ENCODE measurements at places on chromosomes 12 and 14.

- DNase-seq, result no peak
Observed at GRCh38 chr12:12267742-12268200, 927 bp upstream of the LRP6 start.

DNA sequence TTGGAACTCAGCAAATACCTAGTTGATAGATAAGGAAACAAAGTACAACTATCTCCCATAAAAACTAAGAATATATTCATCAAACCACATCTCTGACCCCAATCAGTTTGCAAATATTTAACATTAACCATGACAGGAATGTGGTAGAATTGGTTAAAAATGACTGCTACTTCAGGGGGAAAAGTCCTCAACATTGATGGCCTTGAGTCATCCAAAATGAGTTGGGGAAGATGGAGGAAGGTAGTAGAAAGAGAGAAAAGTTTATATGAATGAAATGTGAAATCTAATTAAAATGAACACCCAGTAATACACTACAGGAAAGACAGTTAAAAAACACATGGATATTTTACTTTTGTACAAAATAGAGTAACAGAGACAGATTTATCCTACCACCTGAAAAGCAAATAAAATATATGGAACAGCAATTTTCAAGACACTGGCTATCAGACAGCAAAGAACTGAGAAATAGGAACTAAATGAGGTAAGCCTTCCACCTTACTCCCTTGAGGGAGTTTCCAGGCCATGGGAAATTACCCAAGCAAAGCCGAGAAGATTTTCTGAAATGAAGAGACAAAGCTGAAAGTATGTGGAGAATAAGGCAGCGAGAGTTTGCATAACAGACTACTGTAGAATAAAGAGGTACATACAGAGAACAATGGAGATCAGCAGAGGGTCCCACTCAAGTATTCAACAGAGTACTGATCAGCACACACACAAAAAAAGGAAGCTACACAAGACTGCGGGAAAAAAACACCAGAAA, 49.6 kb downstream of the TC2N start:
- DNase-seq, result no peak

GRCh38 chr14:103745424-103745823, 29.8 kb downstream of the ZFYVE21 start:
- no peak for DNase-seq

DNA sequence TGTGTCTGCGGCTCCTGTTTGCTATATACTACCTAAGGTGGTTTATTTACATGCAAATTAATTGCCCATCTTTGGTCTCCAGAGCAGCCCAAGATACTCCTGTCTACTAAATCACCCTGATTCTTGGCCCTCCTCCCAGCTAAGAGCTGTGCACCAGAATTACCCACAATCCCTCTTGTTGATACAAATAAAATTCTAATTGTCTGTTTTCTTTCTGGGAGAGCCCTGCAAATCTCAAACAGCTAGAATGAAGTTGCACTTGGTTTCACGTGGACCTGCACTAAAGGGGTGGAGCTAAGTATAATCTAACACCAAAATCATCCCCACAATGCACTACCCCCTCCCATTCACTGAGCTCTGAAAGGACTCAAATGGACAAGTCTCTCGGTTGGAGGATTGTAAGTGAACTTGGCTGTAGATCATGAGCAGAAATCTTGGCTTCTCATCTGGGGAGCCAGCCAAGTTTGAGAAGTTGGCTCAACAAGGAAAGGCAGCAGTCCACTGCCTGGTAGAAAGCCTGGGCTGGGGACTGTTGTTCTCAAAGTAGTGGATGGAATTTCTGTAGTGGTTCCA, 6.6 kb downstream of the MAX start:
- no peak for DNase-seq

DNA sequence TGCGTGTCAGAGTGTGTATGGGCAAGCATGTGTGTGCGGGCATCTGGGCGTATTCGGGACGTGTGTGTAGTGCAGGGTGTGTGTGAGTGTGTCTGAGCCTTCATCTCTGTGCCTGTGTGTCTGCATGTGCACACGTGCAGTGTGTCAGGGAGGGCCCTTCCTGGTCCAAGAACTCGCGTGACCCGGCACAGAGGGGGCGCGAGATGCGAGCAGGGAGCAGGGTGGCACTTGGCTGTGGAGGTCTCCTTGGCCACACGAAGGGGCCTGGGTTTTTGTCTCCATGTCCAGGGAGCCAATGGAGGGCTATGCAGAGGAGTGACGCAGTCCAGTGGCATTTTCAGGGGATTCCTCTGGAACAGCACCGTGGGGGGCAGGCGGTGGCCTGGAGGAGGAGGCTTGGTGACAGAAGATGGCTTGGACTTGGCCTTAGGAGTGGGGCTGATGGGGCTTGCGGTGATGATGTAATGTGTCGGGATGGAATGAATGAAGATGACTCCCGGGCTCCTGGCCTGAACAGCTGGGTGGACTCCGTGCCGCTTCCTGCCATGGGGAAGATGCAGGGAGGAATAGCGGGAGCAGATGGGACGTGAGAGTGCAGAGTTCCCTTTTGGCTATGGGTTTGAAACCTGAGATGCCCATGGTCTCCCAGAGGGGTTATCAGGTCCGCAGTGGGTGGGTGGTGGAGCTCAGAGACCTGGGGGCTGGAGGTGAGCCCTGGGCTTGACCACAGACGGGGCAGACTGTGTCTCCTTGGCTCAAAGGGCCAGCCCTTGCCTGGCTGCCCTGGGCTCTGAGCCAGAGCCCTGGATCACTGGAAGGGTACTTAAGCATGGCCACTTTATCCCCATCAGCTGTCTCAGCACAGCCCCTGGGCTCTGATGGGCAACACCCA, 208.3 kb downstream of the PHETA1 start:
- no peak for DNase-seq

GRCh38 chr14:105161964-105162668, 6.5 kb downstream of the JAG2 start:
- no peak for DNase-seq

DNA sequence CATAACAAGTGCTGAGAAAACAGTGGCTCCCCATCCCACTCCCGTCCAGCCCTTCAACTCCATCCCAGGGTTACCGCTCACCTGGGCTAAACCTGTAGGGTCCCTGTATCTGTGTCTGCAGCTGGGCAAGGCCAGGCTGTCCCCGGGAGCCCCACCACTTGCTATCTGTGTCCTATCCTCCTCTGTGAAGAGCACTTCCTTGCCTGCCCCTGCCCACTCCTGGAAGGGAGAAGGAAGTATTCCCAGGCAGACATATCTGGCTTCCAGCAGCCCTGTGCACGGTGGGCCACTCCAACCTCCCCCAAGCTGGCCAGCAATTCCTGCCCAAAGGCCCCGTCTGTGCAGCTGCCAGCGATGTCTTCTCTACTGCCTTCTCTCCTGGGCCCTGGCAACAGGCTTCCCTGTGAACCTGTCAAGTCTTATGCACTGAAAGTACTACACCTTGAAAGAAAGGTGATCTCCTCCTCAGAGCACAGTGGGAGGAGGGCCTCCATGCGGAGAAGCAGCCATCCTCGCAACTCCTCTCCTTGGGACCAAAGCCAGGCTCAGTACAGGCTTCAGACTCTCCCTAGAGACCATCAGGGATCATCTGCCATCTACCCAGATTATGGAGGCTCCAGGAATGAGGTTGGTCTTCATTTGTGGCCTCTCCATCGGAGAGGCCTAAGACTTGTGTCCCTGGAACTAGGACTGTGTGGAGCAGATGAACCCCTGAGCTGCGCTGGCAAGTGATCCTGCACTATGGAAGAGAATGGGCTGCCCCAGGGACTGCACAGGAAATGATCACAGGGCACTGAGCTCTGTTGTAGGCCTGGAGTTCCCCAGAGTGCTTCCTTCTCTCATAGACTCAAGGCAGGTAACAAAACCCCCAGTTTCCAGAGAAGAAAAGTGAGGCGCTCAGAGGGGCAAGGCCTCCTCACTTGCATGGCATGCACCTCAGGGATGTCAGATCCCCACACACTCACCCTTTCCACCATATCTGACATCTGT, 663.6 kb downstream of the BCL11B start:
- no peak for DNase-seq

DNA sequence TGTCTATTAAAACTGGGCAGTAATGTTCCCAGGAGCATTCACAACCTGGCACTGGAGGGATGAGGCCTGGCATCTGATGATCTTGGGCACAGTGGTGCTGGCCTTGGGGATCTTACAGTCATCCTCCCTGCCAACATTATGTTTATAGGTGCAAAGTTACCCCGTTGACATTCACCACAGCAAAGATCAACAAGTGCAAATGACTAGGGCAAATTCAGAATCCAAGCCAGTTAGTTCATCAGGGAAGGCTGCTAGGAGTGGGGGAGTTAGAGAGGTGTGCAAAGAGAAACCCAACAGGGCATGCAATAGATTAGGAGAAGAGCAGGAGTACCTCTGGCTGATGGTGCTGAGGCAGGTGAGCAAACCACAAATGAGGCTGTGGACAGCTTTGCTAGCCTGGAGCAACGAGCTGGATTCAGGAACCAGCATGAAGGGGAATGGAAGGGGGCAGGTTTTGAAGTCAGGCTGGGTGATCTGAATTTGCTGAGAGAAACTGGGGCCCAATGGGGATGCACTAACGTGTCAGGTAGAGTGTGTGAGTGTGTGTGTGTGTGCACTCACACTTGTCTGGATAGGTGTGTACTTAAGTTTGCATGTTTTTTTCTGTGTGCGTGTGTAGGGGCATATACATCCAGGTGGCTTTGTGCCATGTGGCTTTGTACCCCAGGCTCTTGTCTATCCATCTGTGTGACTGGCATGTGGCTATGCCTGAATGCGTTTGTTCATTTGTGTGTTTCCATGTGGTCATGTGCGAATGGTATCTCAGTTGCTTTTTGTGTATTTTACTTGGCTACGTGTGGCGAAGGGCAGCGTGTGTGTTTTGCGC, 1.6 kb downstream of the CISTR start:
- DNase-seq, result no peak

DNA sequence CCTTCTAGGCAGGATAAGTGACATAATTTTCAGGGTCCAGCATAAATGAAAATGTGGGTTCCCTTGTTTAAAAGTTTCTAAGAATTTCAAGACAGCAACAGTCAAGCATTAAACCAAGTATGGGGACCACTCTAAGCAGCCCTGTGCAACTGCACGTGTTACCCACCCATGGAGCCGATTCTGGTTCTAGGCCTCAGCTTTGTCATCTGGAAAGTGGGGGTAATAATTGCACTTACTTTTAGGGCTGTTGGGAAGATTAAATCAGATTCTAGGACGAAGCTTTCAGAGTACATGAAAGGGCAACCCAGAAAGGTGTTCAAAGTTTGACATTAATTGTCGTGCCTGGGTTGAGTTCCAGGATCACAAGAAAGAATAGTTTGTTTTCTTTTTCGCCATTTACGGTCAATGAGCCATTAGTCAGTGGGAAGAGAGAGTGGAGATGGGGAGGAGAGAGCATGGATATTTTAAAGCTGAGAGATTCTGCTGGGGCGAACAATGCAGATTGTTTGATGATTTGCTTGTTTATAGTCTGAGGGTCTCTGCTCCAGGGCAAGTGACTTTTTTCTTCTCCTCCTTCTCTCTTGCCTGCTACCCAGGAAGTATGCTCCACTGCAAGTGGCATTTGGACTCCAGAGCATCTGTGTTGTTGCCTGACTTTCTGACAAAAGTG, 10.7 kb upstream of the PPFIBP1 start:
- no peak for DNase-seq

- DNase-seq, result no peak
Observed at GRCh38 chr14:68016255-68016914, 196.8 kb downstream of the RAD51B start.

Measured in activated CD8-positive, alpha-beta memory T cell treated with anti-CD3 and anti-CD28 coated beads, Interleukin-2, amount 50 U/mL, for 4 hours (primary cell).